ENCODE measurements at places on chromosomes 1 and 21. TPM values are rescaled to one million over a fixed set of nuclear protein-coding genes. Genes with fewer than 3 reads are reported as not detected.

GRCh38 chr1:67626861-67627235, 58.2 kb upstream of the GADD45A start:
- no peak for DNase-seq

DNA sequence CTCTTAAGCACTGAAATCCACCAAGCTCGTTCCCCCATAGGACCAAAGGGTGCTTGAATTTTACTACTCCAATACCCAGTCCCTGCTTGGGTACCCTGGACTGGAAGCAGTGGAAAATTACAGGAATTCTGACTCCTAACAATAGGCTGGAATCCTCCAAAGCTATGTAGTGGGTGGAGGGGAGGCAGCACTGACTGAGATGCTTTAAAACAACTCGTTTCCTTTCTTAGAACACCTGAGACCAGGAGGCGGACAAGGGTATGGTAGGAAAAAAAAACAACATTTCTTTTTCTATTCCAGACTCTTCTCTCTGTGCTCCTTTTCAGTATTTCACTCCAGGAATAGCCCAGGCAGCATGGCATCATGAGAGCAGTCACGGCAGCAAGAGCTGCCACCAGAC, 2.3 kb downstream of the PEF1 start:
- DNase-seq: no peak

PEX14 gene
- 18.7 TPM for total RNA-seq

B3GALT5 gene
- not detected for total RNA-seq

MMP23B gene
- 11.0 TPM for total RNA-seq

Measured in fibroblast of villous mesenchyme (primary cell).